ENCODE measurements at places on chromosomes 4 and X. TPM values are rescaled to one million over a fixed set of nuclear protein-coding genes. Genes with fewer than 3 reads are reported as not detected.

DNA sequence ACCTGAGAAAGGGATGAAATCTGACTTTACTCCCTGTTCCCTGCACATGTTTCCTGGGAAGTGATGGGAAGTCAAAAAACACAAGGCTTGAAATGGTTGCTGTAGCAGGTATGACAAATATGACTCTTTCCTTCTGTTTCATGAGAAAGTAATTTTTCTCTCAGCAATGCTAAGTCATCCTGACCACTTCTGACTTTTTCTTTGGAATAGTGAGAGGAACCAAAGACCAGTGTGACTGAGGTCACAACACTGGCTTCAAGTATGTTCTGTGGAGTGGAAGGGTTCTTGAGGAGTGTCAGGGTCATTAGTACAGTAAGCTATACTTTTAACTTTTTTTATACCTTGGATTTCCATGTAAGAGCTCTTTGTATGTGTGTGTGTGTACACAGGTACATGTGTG, 225.3 kb downstream of the PPP3CA start:
- no peak for DNase-seq

GLRA2 gene
- 0.12 TPM for polyA plus RNA-seq

USP51 gene
- 4.0 TPM for polyA plus RNA-seq

- no peak for DNase-seq
Measured at GRCh38 chr4:158998624-158999023, 104.3 kb upstream of the RAPGEF2 start.

VCX gene
- polyA plus RNA-seq: not detected

DNA sequence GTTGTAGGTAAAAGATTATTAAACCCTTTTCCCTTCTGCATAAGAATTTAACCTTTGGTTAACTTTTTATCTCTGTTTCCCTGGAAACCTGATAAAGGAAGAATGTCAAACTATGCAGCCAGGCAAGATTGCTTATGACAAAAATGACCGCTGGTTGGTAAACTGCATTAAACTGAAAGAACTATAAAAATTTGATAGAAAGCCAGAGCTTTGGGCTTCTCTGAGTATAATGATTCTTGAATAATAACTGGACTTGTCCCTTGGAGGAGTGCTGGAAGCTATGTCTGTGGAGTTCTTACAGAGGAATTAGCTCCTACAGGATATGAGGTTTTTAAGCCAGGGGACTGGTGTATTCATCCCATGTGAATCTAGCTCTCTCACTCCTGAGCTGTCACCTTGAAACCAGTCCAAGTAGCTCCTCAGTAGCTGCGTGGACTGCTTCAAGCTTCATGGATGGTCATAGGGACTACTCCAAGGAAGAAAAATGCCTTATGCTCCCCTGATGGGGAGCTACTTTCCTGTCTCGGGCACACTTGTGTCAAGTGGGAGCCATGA, 52.0 kb downstream of the RASL11B start:
- DNase-seq: no peak

DNA sequence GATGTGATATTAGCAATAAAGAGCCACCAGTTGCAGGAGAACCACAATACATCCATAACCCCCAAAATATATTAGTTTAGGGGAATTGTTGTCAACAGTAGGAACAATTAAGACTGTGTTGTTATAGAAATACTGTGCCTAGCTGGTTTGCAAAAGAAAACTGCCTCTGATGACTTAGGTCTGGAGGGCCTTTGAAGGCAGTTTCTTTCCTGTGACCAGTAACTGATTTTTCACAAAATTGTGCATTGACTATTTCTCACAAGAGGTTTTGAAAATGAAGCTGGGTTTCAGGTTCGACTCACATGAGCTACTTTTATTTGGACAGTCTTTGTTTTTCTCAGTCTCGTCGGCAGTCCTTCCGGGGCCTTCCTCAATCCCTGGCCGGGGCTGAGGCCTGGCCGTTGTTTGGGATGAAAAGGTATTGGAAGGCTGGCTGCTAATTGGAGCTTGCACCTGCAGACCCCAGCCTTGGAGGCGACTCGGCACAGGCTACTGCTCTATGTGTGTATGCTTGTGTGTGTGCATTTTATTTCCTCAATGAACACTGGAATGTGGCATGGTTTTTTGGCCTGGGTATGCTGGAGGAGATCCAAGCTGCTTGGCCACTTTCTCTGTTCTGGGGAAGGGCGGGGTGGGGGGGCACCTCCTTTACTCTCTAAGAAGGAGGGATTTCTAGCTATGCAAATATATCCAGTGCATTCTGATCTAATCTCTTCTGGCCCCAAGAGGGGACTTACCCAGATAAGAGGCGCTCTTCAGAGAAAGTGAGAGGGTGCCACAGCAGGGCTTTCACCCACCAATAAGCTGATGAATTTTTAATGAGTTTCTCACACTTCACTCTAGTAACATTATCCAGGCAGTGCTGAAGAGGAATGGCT, 49.5 kb upstream of the LNX1 start:
- DNase-seq: no peak
